ENCODE measurements at places on chromosomes 3 and 15.

- DNase-seq: no peak
These were observed 43.8 kb downstream of the SPSB4 start for GRCh38 chr3:141094790-141095545.

GRCh38 chr15:52309154-52309548 lies 13.5 kb upstream of the MYO5C start:
- no peak for DNase-seq

DNA sequence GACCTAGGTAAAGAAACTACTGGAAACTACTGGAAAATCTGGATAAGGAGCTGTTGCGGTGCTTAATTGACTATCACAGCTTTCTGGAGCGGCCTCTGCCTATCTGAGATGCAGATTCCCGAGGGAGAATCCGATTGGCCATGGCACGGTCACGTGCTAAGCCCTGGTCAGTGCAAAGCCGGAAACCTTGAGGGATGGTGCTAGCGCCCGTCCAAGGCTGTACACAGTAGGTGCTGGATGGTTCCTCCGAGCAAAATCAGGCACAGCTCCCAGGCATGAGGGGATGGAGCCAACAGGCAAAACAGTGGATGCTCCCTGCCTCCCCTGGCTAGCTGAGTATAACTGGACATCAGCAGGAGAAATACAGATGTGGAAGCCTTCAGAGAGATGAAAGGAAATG lies 238.7 kb upstream of the HES1 start:
- no peak for DNase-seq

DNA sequence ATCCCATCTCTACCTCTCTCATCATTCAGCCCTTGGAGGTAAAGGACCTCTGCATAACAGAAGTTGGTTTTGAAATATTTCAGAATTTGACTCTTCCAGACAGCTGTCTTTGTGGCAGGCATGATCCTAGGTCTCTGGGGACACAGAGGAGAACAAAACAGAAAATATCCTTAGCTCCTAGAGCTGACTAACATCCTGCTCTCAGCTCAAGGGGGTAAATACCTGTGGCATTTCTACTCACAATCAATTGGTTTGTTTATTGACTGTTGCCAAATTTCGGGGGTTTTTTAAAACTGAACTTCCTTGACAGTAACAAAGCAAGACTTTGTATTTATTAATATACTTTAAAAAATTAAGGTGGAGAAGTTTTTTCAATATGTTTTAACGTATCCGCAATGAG lies 78.8 kb downstream of the EOMES start:
- no peak for DNase-seq

DNA sequence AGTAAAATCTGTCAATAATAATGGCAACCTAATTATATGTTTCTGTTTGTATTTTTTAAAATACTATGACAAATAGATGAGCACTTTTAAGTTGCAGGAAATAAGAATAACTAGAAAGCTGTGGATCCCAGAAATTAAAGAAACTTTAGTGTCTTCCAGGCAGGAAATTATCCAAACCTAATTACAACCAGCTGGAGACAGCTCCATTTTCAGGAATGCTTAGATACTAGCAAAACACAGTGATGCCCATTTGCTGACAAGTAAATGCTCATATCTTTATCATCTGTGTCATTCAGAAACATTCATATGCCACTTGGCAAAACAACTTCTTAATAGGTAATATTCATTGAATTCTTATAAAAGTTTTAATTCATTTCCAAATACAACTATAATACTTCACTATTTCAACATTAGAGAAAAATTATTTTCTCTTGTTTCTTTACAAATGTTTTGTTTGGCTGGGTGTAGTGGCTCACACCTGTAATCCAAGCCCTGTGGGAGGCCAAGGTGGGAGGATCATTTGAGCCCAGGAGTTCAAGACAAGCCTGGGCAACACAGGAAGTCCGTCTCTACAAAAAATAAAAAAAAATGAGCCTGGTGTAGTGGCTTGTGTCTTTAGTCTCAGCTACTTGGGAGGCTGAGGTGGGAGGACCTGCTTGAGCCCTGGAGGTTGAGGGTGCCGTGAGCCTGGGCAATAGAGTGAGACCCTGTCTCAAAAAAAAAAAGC lies 169.1 kb upstream of the TSPAN3 start:
- DNase-seq: no peak

GRCh38 chr3:158671821-158672214 lies 630 bp downstream of the LXN start:
- no peak for DNase-seq

- no peak for DNase-seq
These were observed 55.0 kb downstream of the RORA start for GRCh38 chr15:61173899-61174689.

- DNase-seq: no peak
These were observed 12.7 kb downstream of the TAGLN3 start for GRCh38 chr3:112011376-112011940.

GRCh38 chr15:63456258-63456657 lies 48.1 kb upstream of the USP3 start:
- no peak for DNase-seq

- DNase-seq: no peak
These were observed 150.4 kb upstream of the ADAMTS9 start for GRCh38 chr3:64837986-64838735.

DNA sequence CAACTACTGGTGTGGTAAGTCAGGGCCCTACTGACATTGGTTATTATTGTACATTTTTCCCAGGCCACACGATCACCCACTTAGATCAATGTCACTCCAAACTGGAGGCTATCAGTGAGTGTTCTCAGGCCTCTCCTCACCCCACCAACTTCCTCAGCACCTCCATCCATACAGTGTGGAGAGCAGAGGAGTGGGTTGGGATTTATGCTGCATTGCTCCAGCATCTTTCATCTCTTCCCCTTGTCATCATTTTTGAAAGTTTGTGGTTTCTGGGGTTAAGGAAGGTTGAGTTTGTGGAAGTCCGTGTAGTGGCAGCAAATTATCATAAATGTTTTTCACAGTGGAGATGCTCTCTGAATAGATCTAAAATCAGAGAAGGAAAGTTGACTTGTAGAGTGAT lies 60.2 kb downstream of the TLNRD1 start:
- no peak for DNase-seq

- DNase-seq: no peak
These were observed 149.6 kb downstream of the MAGI1 start for GRCh38 chr3:65888980-65889706.

- DNase-seq: no peak
These were observed 46.6 kb downstream of the FAH start for GRCh38 chr15:80199366-80199765.

DNA sequence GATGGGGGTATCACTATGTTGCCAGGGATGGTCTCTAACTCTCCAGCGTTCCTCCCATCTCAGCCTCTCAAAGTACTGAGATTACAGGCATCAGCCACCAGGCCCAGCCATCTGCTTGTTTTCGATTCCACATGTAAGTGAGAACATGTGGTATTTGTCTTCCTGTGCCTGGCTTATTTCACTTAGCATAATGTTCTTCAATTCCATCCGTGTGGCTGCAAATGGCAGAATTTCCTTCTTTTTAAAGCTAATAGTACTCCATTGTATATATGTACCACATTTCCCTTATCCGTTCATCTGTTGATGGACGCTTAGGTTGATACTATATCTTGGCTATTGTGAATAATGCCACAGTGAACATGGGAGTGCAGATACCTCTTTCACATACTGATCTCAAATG lies 70.6 kb downstream of the ASB7 start:
- DNase-seq: no peak

- no peak for DNase-seq
These were observed 631.5 kb downstream of the PYDC2 start for GRCh38 chr3:192092388-192093005.

- DNase-seq: no peak
These were observed 19.2 kb upstream of the TOP2B start for GRCh38 chr3:25683882-25684281.

DNA sequence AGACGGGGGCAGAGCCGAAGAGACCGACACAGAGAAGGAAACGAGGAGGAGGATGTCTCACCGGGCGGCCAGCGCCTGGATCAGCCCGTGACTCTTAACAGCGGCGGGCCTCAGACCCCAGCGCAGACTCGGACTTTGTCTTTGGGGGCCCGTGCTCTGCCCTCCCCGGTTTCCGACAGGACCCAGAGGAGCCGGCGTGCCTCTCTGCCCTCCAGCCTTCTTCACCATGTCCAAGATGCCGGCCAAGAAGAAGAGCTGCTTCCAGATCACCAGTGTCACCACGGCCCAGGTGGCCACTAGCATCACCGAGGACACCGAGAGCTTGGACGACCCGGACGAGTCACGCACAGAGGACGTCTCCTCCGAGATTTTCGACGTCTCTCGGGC lies 1.0 kb downstream of the TSC22D2 start:
- no peak for DNase-seq

GRCh38 chr3:139291276-139292051 lies 52.4 kb upstream of the MRPS22 start:
- DNase-seq: no peak

DNA sequence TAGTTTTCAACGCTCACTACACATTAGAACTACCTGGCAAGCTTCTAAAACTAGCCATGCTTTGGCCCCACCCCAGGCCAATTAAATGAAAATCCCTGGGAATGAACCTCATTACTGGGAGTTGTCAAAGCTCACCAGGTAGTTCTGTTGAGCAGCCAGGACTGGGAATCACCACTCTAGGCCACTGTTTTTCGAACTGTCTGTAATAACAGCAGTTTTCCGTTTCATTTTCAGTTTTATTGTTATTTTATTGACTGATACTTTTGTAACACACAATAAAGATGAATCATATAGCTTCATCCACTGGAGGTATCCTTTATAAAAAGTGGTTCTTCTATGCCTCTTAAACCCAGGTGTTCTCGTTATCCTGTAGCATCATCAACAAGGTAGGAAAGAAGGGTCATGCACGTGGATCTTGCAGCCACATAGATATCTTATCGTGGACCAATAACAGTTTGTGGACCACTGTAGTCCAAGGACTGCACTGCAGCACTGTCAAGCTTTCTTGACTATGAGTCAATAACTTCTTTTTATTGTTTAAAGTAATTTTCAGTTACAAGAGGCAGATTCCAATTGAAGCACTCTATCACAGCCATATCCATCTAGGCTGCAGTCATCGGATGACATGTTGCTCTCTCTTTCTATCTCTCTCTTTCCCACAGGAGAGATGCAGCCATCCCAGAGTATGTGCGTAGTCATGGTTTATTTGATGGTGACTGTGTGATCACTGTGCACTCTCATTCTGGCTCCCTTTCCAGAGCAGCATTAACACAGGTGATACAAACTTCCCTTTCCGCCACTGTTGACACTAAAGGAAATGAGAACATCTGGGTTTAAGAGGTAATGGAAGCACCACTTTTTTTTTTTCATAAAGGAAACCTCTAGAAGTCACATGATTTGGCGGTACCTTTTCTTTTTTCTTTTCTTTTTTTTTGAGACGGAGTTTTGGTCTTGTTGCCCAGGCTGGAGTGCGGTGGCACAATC lies 39.0 kb upstream of the BLM start:
- DNase-seq: no peak

DNA sequence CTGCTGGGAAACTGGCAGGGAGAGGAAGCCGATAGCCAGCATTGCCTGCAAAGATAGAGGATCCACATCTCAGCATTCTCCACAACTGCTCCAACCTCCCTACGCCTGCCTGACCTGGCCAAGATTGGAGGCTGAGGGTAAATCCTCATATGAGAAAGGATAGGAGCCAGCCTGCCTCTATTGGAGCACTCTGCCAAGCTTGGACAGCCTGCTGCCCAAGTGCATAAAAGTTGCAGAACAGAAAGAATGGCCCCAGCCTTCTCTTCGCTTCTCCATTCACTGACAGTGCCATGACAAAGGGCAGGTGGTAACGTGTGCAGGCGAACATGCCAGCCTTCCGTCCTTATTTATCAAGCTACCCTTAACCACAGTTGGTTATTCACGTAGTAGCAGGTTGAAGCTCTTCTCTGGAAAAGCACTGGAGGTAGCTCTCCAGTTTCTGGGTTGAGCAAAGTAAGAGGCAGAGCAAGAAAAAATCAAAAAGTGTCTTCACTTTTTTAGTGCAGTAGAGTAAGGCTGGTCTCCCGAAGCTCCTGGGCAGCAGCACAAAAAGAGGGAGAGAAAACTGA lies 4.3 kb downstream of the BMF start:
- no peak for DNase-seq

DNA sequence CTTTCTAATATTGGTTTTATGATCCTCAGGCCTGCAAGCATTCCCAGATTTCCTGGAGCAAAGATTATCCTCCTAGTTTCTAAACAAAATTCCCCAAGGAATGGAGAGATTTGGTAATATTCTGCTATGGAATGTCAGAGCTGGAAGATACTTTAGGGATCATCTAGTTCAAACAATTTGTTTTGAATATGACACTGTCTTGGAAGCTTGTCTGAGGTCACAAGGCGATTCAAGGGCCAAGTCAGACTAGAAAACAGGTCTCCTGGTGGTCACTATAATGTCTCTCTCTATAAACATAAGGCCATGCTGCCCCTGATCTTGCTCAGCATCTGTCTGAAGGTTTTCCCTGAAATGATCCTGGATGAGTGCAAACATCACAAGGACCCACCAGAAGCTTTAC lies 143.4 kb upstream of the BCL6 start:
- no peak for DNase-seq

DNA sequence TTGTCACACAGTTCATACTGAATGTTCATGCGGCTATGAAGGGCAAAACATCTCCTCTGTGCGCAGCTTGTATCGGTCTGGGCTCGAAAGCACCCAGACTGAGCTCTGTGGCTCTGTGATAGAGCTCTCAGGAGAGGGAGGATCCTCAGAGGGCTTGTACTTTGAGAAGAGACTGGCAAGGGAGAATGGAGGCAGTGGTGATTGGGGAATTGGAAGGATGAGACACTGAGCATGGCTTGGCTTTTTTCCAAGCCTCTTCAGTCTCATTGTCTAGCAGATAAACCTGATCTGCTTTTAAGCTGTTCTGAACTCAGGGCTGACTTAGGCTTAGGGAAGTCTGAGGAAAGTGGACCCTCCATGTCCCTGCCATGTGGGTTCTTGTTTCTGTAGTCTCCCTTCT lies 43.0 kb downstream of the RAD54L2 start:
- DNase-seq: no peak

- DNase-seq: no peak
These were observed 122.2 kb upstream of the TP63 start for GRCh38 chr3:189508784-189509501.

DNA sequence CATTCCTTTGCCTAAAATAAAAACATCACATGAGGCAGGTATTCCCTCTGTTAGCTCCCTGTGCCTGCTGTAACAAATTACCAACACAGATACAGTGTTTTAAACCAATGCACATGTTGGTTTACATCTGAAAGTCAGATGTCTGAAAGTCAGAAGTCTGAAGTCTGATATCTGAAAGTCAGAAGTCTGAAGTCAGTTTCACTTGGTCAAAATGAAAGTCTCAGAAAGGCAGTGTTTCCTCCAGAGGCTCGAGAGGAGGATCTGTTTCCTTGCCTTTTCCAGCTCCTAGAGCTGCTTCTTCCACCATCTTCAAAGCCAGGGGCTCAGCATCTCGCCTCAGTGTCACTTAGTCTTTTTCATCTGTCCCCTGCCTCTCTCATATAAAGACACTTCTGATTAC lies 22.0 kb downstream of the SST start:
- no peak for DNase-seq

GRCh38 chr3:43260412-43260811 lies 25.9 kb upstream of the SNRK start:
- no peak for DNase-seq

- no peak for DNase-seq
These were observed 78.9 kb downstream of the SLTM start for GRCh38 chr15:58854593-58854992.

GRCh38 chr3:63934041-63934866 lies 22.1 kb upstream of the SCAANT1 start:
- DNase-seq: peak; percentile 79

- no peak for DNase-seq
These were observed 135.0 kb downstream of the SPATA16 start for GRCh38 chr3:173006006-173006405.

- no peak for DNase-seq
These were observed 87.8 kb downstream of the KLHL25 start for GRCh38 chr15:85706779-85707518.

- DNase-seq: no peak
These were observed 278.9 kb upstream of the LRRC3B start for GRCh38 chr3:26343647-26344046.
